ENCODE measurements at places on chromosomes 7 and 10. TPM values are rescaled to one million over a fixed set of nuclear protein-coding genes. Genes with fewer than 3 reads are reported as not detected.

FGFR2 gene
- total RNA-seq = 5.8 TPM

CPXM2 gene
- total RNA-seq = 12.8 TPM

GJD4 gene
- total RNA-seq = not detected

PAPOLB gene
- total RNA-seq = 0.31 TPM
